ENCODE measurements at places on chromosomes 2 and 18. TPM values are rescaled to one million over a fixed set of nuclear protein-coding genes. Genes with fewer than 3 reads are reported as not detected.

- no peak for DNase-seq
Observed at GRCh38 chr2:163692611-163693482, 43.0 kb downstream of the FIGN start.

DNA sequence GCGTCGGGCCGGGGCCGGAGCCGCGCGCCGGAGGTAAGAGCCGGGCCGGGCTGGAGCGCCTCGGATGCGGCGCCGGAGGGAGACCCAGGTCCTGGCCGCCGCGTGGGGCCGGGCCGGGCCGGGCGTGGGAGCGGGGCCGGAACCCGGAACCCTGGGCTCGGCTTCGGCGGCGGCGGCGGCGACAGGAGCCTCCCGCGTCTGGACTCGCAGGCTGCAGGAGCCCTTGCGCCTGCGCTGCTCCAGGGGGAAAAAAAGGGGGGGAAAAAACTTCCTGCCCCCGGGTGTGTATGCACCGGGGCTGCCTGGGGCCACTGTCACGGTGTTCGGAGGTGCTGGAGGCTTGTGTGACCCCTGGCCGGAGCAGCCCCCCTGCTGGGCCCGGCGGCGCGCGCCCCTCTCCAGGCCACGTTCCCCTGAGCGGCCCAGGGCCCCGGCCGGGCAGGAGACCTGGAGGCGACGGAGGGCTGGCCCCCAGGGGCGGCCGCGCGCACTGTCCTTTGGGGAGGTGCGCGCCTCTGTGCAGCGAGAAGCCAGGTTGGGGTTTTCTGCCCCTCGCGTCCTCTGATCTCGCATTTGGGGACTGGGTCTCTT is 864 bp downstream of the KLHL29 start:
- no peak for DNase-seq

GRCh38 chr18:30915336-30915988 is 127.1 kb downstream of the DSC3 start:
- no peak for DNase-seq

- no peak for DNase-seq
Observed at GRCh38 chr2:175837046-175837445, 165.0 kb downstream of the LNPK start.

DNA sequence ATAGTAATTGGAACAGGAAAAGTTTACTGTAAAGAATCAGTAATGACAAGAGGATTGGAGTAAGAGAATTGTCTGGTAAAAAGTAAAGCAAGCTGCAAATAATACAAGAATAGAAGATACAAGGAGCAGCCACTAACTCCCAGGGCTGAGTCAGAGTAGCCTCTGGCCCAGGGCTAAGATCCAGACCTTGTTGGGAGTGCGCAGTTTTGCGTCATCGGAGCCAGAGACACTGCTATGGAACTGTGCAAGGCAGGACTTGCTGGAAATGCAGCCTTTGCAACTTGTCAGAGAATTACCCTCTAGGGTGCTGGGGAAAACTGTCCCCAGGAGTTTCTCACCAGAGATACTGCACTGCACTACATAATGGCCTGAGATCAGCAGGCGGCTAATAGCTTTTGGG is 135.2 kb downstream of the NYAP2 start:
- DNase-seq: no peak

GRCh38 chr2:9167718-9168657 is 38.6 kb upstream of the ASAP2 start:
- DNase-seq: no peak

DNA sequence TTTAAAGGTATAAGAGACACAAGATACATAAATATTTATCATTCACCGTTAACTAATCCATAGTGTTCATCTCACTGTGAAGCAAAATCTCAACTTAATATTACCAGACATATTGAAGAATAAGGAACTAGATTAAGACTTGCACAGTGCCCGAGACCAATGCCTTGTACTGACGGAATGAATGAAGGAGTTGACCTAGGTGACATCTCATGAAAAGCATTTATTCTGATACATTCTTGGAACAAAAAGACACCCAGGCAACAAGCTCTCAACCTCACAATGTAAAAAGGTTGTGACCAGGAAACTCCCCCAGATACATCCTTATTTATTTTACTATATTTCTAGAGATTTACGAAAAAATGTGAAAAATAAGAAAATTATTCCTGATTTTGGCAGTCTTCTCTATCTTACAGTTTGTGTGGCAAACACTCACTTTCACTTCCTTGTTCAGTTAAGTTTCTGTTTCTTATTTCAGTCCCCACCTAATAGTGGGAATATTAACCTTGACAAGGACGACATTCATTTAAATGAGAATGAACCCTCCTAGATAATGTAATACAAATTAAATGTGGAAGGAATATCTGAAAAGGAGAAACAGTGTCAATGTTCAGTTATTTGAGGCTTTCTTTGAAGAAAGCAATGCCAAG is 28.4 kb downstream of the M1AP start:
- DNase-seq: no peak

DNA sequence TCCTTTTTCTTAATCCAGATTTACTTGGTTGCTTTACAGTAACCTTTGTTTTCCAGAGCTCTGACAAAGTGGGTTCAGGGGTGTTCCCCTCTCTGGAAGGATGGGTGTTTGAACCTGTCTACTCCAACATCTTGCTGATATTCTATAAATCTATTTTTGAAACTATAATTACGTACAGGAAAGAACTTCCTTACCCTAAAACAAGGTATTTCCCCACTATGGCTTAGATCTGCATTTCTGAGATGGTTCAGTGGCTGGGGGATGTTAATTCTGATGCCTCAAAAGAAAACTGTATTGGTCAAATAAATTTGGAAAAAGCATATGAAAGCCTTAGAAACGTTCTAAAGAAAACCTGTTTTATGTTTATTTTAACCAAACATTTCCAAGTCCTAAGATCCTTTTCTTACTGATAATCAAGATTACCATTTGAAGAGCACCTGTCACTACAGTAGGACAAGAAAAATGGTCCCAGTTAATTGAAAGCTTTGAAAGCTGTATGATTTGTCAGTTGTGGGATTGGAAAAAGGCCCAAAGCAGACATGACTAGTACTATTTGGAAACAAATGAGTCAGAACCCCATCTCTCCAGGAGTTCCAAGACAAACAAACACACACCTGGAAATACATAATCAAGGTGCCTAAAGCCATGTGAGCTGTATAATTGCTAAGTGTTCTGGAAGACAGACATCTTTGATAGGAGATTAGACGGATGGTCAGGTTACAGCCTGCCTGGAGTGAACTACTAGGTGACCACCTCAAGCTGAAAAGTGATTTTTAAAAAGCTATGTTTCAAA is 57.5 kb downstream of the KDM3A start:
- no peak for DNase-seq

DNA sequence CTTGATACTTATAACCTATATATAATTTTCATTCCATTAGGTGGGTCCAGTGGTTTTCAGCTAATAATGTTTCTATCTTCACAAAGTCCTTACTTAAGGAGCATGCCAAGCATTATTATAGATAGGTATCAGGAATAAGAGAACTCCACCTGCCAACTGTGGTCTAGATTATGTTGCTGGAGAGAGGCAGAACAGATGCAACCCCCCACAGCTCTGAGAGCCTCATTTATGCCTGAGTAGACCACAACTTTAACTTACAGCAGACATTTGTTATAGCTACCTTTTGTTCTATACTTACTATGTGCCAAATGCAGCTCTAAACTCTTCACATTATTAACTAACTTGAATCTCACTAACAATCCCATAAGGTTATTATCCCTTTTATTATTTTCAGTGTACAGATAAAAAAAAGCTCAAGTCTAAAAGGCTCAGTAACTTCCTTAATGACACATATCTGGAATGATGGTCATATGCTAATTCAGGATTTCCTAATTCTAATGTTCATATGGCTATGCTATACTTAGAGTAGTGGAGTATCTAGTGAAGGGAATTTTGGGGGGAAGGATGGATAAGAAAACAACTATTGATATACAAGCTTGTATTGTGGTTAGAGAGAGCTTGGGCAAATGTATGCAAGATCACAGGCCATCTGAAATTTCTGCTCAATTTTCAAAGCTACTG is 119.1 kb upstream of the RND3 start:
- no peak for DNase-seq

- DNase-seq: peak; percentile 58
Observed at GRCh38 chr2:204110338-204110741, 173.8 kb downstream of the ICOS start.

DNA sequence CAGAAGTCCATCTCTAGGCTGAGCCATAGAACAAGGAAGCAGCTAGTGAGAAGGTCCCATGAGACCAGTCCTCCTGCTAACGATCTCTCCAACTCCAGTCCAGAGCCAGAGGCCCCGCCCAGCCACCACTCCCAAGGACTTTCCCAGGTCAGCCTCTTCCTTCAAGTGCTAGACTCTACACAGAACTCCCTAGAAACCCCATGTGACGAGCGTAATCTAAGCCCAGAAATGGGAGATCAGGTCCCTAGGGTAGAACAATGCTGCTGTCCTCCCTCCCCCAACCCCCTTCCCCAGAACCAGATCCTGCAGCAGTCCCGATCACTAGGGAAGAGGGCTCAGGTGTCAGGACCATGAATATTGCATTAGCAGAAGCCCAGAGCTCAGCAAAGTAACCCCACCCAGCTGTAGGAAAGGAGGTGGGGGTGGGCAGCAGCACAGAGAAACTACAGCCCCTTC is 6.9 kb downstream of the DCTN1 start:
- peak; percentile 79 for DNase-seq

GRCh38 chr2:47221946-47222345 is 66.8 kb upstream of the STPG4 start:
- no peak for DNase-seq

- no peak for DNase-seq
Observed at GRCh38 chr2:241849616-241850543, 8.8 kb downstream of the PDCD1 start.

GRCh38 chr2:20235655-20236305 is 10.8 kb upstream of the SDC1 start:
- DNase-seq: peak; percentile 87

DNA sequence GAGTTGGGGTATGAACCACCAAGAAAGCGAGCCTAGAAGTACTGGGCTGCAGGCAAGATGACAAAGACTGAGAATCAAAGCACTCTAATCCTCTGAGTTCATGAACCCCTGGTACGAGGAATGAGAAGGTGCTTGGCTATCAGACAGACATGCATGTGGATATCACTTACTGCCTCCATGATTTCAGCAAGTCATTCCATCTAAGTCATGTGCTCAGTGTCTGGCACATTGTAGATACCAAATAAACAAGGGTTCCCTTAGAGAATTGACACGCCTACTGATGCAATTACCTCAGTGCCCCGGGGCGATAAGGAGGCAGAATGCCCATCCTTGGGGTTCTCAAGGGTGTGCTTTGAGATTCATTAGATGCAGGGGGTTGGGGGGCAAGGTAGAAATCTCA is 125.6 kb upstream of the PKDCC start:
- no peak for DNase-seq

GRCh38 chr2:6971502-6971901 is 54.3 kb downstream of the RNF144A start:
- DNase-seq: no peak

- DNase-seq: no peak
Observed at GRCh38 chr2:148981324-148981723, 57.2 kb upstream of the LYPD6B start.

GRCh38 chr2:134072341-134072740 is 181.5 kb upstream of the MGAT5 start:
- DNase-seq: no peak

- no peak for DNase-seq
Observed at GRCh38 chr18:78974115-78974761, 5.4 kb upstream of the SALL3 start.

GRCh38 chr2:50178050-50178449 is 853.9 kb downstream of the NRXN1 start:
- no peak for DNase-seq

CNDP1 gene
- not detected for total RNA-seq

SNORC gene
- 18.6 TPM for total RNA-seq

PDE11A gene
- 1.2 TPM for total RNA-seq

STARD6 gene
- not detected for total RNA-seq

ALKAL2 gene
- not detected for total RNA-seq

GRB14 gene
- 2.5 TPM for total RNA-seq

LIMS4 gene
- 1.6 TPM for total RNA-seq
